Upper lobe of left lung (tissue), 6 donors: ENCODE measurements at places on chromosomes 2 and 18. TPM values are rescaled to one million over a fixed set of nuclear protein-coding genes. Genes with fewer than 3 reads are reported as not detected.

The LIMS3 gene
- 2.0 TPM for total RNA-seq

The TMEFF2 gene
- total RNA-seq, result 0.69 TPM

The ARHGAP15 gene
- 15.3 TPM for total RNA-seq

The ADAM23 gene
- total RNA-seq, result 1.9 TPM

The PFN4 gene
- not detected for total RNA-seq

The CRYGD gene
- not detected for total RNA-seq

GRCh38 chr2:9313443-9313842 is 106.8 kb downstream of the ASAP2 start:
- H3K36me3 ChIP-seq, result no peaks in the 10 kb centered on the region
- DNase-seq, result no peak
- peaks cover 17% of the 10 kb centered on the region for H3K4me1 ChIP-seq
- H3K27me3 ChIP-seq, result no peaks in the 10 kb centered on the region
- no peak overlapping the region for H3K27ac ChIP-seq
- H3K4me3 ChIP-seq, result no peak overlapping the region

- H3K27me3 ChIP-seq, result no peaks in the 10 kb centered on the region
- no peak for DNase-seq
- H3K4me3 ChIP-seq, result no peak overlapping the region
- no peaks in the 10 kb centered on the region for H3K36me3 ChIP-seq
- no peaks in the 10 kb centered on the region for H3K4me1 ChIP-seq
- H3K27ac ChIP-seq, result no peak overlapping the region
Observed at GRCh38 chr2:140947236-140947635, 1183.6 kb downstream of the LRP1B start.

- H3K27ac ChIP-seq, result no peak overlapping the region
- no peaks in the 10 kb centered on the region for H3K36me3 ChIP-seq
- H3K4me3 ChIP-seq, result no peak overlapping the region
- H3K4me1 ChIP-seq, result no peaks in the 10 kb centered on the region
- no peaks in the 10 kb centered on the region for H3K27me3 ChIP-seq
Observed at GRCh38 chr2:72934683-72935610, 17.6 kb downstream of the EMX1 start.

GRCh38 chr18:10723496-10723895 is 197.7 kb downstream of the NAPG start:
- no peaks in the 10 kb centered on the region for H3K4me1 ChIP-seq
- no peaks in the 10 kb centered on the region for H3K27me3 ChIP-seq
- no peak for DNase-seq
- no peaks in the 10 kb centered on the region for H3K36me3 ChIP-seq
- no peak overlapping the region for H3K27ac ChIP-seq

- no peak overlapping the region for H3K4me3 ChIP-seq
- H3K4me1 ChIP-seq, result no peaks in the 10 kb centered on the region
- no peak overlapping the region for H3K27ac ChIP-seq
Observed at GRCh38 chr18:8942021-8942908, 160.2 kb upstream of the NDUFV2 start.

GRCh38 chr2:64485961-64486360 is 32.0 kb downstream of the LGALSL start:
- H3K27me3 ChIP-seq, result no peaks in the 10 kb centered on the region
- no peaks in the 10 kb centered on the region for H3K4me1 ChIP-seq
- DNase-seq, result no peak

DNA sequence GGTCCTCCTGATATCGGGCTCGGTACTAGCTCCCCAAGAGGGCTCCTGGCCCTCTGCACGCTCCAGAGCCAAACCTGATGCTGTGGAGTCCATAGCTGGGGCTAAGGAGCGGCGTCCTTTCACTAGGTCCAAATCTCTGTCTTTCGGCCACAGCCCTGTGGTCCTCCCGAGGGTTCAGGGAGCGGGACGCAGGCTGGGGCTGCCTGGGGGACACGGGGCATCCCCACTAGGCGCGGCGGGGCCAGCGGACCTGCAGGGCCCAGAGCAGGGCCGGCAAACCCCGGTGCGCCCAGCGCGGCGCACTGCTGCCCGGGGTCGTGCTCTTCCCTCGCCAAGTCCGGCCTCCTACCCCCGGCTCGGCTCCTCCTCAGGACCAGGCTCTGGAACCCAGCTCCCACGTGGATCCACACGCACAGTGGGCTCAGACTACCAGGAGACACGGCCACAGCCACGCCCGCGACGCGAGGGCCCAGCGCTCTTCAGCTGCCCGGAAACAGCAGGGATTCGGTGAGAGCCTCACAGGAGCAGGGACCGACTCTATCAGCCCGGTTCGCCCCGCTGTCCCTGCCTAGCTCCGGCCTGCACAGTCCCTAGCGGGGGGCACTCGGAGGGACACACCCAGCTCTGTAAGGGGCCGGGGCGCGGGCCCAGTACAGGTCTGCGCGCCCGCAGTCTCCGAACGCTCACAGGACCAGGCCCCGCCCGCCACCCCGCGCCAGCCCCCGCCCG is 593 bp downstream of the ZNF514 start:
- no peaks in the 10 kb centered on the region for H3K27me3 ChIP-seq
- H3K4me3 ChIP-seq, result peak overlapping the region; percentile 54
